GM23338 (cell line): ENCODE measurements at places on chromosomes 4 and X.

DNA sequence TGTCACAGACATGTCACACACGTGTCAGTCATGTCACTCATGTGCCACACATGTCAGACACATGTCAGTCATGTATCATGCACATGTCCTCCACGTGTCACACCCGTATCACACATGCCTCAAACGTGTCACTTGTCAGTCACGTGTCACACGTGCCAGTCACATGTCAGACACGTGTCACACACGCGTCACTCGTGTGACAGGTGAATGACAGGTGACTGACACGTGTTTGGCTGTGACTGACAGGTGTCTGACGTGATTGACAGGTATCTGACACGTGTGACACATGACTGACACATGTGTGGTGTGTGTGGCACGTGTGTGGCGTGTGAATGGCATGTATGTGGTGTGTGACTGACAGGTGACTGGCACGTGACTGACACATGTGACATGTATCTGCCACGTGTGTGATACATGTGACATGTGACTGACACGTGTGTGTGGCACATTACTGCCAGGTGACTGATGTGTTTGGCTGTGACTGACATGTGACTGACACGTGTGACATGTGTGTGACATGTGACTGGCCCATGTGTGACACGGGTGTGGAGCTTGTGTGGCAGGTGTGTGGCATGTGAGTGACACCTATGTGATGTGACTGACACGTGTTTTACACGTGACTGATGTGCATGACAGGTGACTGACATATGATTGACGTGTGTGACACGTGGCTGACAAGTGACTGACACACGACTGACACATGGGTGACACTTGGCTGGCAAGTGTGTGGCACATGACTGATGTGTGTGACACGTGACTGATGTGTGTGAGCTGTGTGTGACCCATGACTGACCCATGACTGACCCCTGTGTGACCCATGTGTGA is 90.7 kb upstream of the GPC3 start:
- no peaks in the 10 kb centered on the region for H3K4me1 ChIP-seq
- DNase-seq: no peak
- no peak overlapping the region for H3K4me3 ChIP-seq
- no peaks in the 10 kb centered on the region for H3K27me3 ChIP-seq
- no peaks in the 10 kb centered on the region for H3K36me3 ChIP-seq

- no peaks in the 10 kb centered on the region for H3K4me1 ChIP-seq
- H3K27me3 ChIP-seq: no peaks in the 10 kb centered on the region
- no peaks in the 10 kb centered on the region for H3K36me3 ChIP-seq
- DNase-seq: peak; percentile 86
- no peak overlapping the region for H3K4me3 ChIP-seq
Measured at GRCh38 chr4:48315728-48316630, 25.4 kb upstream of the SLAIN2 start.

DNA sequence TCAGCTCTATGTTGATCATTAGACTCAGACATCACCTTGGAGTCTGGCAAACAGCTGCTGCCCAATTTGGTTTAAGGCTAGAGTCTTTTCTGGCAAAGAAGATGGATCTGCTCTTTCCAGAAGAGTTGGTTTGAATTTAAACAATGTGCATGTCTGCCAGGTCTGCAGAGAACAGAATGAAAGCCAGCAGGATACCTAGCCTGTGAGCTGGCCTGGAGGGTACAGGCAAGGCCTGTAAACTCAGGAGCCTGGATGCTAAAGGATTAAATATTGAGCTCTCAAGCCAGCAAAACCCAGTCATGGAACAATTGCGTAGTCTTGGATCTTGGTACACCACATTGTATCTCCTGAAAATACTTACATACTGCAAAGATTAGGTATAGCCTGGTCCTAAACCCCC is 15.6 kb upstream of the PDLIM3 start:
- no peaks in the 10 kb centered on the region for H3K36me3 ChIP-seq
- no peaks in the 10 kb centered on the region for H3K27me3 ChIP-seq
- H3K4me1 ChIP-seq: no peaks in the 10 kb centered on the region
- DNase-seq: no peak
- no peak overlapping the region for H3K27ac ChIP-seq

- H3K27me3 ChIP-seq: no peaks in the 10 kb centered on the region
- DNase-seq: no peak
- no peaks in the 10 kb centered on the region for H3K36me3 ChIP-seq
Measured at GRCh38 chr4:176436293-176436973, 116.7 kb downstream of the SPCS3 start.

DNA sequence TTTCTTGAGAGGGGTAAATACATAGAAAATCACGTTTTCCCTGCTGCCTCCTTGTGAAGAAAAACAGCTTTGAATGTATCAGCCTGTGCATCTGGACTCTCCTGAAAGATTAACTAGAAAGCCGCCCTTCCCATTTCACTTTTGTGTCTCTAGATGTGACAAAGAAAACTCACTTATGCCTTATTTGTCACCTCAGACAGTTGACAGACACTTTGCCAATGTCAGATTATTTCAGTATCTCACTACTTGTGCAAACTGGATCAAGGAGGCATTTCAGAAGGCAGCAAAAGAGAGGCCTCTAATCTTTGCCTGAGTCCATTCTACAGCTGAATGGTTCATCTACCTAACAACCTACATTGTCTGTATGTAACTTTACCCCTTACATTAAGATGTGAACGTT is 754.9 kb downstream of the RPA4 start:
- H3K27me3 ChIP-seq: no peaks in the 10 kb centered on the region
- H3K4me1 ChIP-seq: peaks cover 18% of the 10 kb centered on the region
- no peaks in the 10 kb centered on the region for H3K36me3 ChIP-seq
- H3K27ac ChIP-seq: no peak overlapping the region
- no peak for DNase-seq

DNA sequence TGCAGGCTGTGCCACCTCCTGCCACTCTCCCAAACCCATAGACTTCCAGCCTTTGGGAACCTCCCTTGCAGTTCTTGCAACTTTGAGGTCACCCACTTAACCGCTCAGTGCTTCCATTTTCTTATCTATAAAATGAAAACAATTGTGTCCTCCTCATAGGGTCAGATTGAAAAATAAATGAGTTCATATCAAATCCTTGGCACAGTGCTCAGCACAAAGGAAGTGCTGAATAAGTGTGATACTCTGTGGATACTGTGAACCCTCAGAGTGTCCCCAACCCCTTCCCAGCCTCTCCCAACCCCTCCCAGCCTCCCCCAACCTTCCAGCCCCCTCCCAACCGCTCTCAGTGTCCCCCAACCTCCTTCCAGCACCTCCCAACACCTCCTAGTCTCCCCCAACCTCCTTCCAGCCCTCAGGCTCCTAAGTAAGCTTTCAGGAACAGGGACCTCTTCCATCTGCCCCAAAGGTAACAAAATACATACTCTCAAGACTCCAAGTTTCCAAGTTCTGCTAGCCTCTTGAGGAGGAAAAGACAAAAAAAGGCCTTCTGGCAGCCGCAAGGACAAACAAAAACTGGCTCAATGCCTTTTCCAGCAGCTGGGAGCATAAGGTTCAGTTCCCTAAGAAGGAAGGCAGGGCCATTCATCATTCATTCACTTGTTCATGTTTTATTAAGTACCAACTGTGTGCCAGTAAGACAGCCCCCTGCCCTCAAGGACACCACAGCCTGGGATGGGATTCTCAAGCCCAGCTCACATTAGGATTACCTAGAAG is 46.1 kb upstream of the LGI2 start:
- H3K27me3 ChIP-seq: no peaks in the 10 kb centered on the region
- no peak overlapping the region for H3K27ac ChIP-seq
- H3K36me3 ChIP-seq: no peaks in the 10 kb centered on the region
- no peak overlapping the region for H3K4me3 ChIP-seq

GRCh38 chrX:153491351-153491914 is 3.3 kb upstream of the BGN start:
- no peak for DNase-seq
- no peak overlapping the region for H3K27ac ChIP-seq
- H3K4me3 ChIP-seq: no peak overlapping the region
- no peaks in the 10 kb centered on the region for H3K4me1 ChIP-seq
- no peaks in the 10 kb centered on the region for H3K36me3 ChIP-seq

DNA sequence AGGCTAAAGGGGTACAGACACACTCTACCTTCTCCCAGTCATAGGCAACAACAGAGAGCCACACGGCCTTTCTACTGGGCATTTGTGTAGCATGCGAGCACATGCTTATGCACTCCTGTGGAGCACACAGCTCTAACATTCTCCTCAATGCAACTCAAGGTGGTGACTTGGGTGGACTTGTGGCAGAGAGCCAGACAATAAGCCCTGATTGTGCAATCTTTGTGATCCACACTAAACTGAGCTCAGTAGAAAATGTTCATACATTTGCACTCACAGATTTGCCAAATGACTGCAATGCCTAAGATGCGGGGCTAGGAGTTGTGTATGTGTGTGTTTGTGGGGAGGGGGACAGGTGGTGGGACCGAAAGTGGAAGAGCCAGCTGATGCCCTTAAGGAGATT is 31.4 kb upstream of the SETD7 start:
- H3K4me3 ChIP-seq: no peak overlapping the region
- no peaks in the 10 kb centered on the region for H3K4me1 ChIP-seq
- no peak for DNase-seq
- H3K36me3 ChIP-seq: no peaks in the 10 kb centered on the region

DNA sequence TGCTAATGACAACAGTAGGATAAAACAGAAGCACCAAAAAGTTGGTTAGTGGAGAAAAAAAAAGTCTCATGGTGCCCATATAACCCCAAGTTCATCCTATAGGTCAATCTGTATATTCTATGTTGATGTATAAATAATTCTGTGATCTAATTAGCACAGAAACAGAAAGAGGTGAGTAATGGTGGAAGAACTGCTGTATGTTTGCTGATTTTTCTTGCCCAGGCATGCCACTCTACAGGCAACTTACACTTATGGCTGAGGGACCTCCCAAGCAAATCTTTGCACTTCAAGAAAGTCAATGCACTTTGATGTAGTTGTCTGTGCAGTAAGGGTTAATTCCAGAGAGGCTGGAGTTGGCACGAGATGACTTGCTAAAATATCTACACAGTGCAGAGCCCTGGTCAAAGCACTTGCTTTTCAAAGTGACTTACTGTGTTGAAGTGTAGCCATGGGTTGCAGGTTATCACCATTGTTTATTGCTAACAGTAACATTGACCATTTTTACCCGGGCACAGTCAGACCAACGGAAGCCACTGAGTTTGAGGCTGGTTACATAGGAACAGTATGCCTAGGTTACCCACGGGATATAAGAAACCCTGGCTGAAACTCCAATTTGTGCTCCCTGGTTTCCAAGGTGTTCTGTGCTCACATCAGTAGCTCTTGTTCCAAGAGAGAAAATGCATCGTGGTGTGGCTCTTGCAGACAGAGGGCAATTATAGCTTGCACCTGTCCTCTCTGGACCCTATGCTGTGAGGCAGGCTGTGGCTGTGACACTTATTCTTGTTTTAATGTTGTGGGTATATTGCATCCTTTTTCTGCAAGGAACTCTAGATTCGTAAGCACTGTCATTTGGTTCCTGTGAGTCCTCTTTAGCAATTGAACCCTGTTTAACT is 141.3 kb upstream of the FTHL17 start:
- H3K4me3 ChIP-seq: no peak overlapping the region
- no peak for DNase-seq
- H3K27me3 ChIP-seq: no peaks in the 10 kb centered on the region
- H3K27ac ChIP-seq: no peak overlapping the region

DNA sequence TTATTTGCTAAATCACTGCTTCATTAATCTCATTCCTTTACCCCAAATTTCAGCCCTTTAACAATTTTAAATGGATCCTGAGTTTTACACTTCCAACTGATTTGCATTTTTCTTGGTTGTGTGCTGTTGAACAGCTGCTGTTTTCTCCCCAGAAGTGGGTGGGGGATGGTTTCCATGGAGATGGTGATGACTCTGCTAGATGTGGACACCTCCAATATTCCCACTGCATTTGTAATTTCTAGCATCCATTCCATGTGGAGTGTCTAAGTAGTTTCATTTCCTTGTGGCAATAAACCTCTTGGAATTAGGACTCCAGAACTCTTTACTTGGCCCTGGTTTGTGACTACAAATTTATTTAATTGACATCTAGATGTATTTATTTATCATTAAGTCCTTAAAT is 330.4 kb downstream of the GBA3 start:
- no peak overlapping the region for H3K27ac ChIP-seq
- DNase-seq: no peak
- no peak overlapping the region for H3K4me3 ChIP-seq
- no peaks in the 10 kb centered on the region for H3K4me1 ChIP-seq

- no peaks in the 10 kb centered on the region for H3K36me3 ChIP-seq
- no peak for DNase-seq
- peak overlapping the region; percentile 80 for H3K4me3 ChIP-seq
- H3K4me1 ChIP-seq: peaks cover 6% of the 10 kb centered on the region
- H3K27ac ChIP-seq: peak overlapping the region; percentile 98
Measured at GRCh38 chrX:120560405-120560841, 339 bp downstream of the CUL4B start.

DNA sequence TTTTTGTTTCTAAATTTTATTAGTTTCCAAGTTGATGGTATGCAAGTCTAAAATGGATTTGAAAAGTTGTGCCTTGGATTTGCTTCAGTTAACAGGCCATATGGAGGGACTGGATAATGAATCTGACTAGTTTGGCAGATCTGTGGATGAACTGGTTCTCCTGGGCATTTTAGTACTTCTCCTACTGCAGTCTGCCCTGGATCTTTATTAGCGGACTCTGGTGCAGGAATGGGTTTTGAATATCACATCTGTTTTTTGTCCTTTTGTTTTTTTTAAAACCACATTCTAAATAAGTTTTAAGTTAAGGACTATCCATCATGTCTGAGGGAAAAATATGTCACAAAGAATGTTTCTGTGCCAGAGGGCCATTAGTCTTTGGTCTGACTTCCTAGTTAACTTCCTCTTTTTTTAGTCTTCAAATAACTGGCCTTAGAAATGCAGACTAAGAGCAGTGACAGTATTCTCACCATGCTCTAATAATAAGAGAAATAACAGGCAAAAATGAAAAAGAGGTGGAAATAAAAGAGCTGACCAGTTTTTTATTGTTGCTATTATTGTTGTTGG is 13.9 kb upstream of the DCK start:
- H3K4me1 ChIP-seq: no peaks in the 10 kb centered on the region
- H3K4me3 ChIP-seq: no peak overlapping the region
- no peaks in the 10 kb centered on the region for H3K27me3 ChIP-seq
- DNase-seq: no peak

DNA sequence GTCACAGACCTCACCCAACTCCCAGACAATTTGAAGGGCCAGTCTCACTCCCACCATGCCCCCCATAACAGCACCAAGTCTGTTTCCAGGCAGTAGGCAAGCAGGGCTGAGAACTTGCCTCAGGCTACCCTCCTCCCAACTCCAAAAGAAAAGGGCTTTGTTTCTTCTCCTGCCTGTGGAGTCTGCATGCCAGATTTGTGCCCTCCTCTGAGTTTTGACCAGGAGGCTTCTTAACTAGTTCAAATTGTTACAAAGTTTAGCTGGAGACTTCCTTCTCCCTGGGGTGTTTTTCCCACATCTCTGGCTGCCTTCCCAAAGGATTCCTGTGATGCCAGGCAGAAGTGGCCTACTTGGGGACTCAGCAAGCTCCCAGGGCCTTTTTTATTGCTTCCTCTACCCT is 29.6 kb downstream of the PBDC1 start:
- H3K36me3 ChIP-seq: no peaks in the 10 kb centered on the region
- H3K27me3 ChIP-seq: no peaks in the 10 kb centered on the region
- H3K4me3 ChIP-seq: no peak overlapping the region
- H3K27ac ChIP-seq: no peak overlapping the region
- no peak for DNase-seq

GRCh38 chr4:179325181-179325580 is 1882.9 kb upstream of the AGA start:
- no peak overlapping the region for H3K4me3 ChIP-seq
- no peaks in the 10 kb centered on the region for H3K36me3 ChIP-seq
- no peaks in the 10 kb centered on the region for H3K4me1 ChIP-seq
- no peaks in the 10 kb centered on the region for H3K27me3 ChIP-seq
- no peak overlapping the region for H3K27ac ChIP-seq
